ENCODE measurements at places on chromosomes 3 and 15.

- H3K4me3 ChIP-seq, result no peak overlapping the region
- H3K36me3 ChIP-seq, result no peaks in the 10 kb centered on the region
- H3K27ac ChIP-seq, result no peak overlapping the region
- no peak for DNase-seq
- H3K4me1 ChIP-seq, result no peaks in the 10 kb centered on the region
- H3K27me3 ChIP-seq, result peaks cover 8% of the 10 kb centered on the region
These were observed 86.2 kb downstream of the FBN1 start for GRCh38 chr15:48559285-48559684.

DNA sequence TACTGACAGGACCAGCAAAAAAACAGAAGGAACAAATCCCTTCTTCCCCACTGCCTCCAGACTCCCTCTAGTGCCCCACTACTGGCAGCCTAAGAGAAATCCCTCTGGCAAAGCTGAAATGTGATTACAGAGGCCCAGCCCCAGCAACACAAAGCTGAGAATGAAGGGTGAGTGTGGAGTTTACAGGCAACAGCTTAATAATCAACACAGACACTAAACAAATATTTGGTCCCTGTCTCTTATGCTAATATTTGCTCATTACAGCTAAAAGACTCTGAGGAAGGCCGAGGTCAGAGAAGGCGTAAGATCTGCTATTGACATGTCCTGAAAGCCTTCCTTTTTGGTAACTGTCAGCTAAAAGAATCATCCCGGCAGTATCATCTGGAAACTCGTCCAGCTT, 308.5 kb upstream of the RASGRP1 start:
- H3K36me3 ChIP-seq, result no peaks in the 10 kb centered on the region
- H3K4me3 ChIP-seq, result no peak overlapping the region
- no peaks in the 10 kb centered on the region for H3K4me1 ChIP-seq
- H3K27ac ChIP-seq, result no peak overlapping the region
- DNase-seq, result no peak

DNA sequence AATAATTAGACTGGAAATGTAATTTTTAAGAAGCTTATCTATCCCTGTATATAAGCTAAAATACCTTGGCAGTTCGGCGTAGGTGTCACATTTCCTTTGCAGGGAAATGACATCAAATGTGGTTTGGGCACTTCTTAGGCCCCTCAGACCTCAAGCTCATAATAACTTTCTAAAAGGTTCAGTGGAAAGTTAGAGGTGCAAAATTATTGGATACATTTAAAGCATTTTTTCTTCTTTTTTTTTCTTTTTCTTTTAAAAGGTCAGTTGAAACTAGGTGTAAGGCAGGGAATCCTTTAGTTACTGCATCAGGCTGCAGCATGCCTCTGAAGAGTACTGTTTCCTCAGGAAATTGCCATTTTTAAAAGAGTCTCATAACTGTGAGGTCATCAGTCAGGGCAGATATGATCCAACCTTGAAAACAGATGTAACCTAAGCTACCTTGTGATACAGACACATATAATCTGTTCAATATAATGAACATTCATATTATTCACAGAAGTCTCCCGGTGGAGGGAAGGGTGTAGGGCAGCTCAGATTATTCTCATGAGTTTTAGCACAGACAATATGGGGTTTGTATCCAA, 4.8 kb downstream of the SACM1L start:
- H3K4me1 ChIP-seq, result peaks cover 50% of the 10 kb centered on the region
- peak overlapping the region; percentile 39 for H3K27ac ChIP-seq
- peaks cover 2% of the 10 kb centered on the region for H3K27me3 ChIP-seq

DNA sequence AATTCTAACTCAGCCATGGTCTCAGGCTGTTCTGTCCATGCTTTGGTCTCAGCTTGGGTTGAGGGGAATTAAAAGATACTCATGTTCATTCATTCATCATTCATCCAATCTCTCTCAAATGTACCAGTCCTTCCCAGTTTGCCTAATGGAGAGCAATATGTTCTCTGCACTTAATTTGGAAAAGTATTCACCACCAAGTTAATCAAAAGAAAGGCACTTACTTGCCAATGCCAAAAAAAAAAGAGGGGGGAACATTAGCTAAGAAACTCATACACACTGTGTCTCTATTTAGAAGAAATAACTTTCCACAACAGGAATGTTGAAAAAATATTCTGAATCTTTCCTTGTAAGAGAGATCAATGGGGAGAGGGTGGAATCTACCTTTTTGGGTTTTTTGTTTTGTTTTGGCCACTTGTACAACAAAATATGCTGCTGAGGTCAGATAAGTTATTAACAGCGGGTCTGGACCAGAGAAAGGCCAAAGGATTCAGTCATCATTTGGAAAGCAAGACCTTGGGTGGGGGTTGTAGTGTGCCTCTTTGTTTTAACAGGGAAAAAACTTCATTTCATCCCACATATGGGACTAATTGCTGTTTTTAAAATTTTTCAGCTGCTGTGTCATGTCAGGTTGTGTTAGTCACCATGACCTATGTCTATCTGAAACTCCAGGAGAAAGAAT, 152.3 kb downstream of the FBN1 start:
- H3K27ac ChIP-seq, result no peak overlapping the region
- H3K36me3 ChIP-seq, result no peaks in the 10 kb centered on the region
- H3K27me3 ChIP-seq, result no peaks in the 10 kb centered on the region
- H3K4me3 ChIP-seq, result no peak overlapping the region
- DNase-seq, result no peak
- H3K4me1 ChIP-seq, result no peaks in the 10 kb centered on the region

DNA sequence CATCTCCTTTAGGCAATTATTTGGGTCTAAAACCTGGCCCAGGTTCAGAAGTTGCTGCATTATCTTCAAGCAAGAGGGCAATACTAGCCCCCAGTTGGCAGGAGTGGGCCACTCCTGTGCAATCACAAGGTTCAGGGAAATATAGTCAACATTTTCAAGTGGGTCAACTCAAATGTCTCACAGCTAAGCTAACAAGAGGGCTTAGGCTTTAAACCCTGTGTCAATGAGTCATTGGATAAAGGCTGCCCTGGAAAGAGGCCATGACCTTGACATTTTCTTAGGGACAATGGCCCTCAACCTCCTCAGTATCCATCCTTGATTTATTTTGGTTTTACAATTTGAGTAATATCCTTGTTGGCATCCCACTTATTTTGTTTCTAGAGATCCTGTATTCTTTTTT, 73.5 kb upstream of the DCP1A start:
- DNase-seq, result no peak
- H3K27ac ChIP-seq, result no peak overlapping the region
- no peak overlapping the region for H3K4me3 ChIP-seq
- H3K27me3 ChIP-seq, result peaks cover 23% of the 10 kb centered on the region
- no peaks in the 10 kb centered on the region for H3K36me3 ChIP-seq

- H3K4me1 ChIP-seq, result peaks cover 37% of the 10 kb centered on the region
- no peaks in the 10 kb centered on the region for H3K36me3 ChIP-seq
- H3K27me3 ChIP-seq, result no peaks in the 10 kb centered on the region
- H3K27ac ChIP-seq, result peak overlapping the region; percentile 97
- peak overlapping the region; percentile 43 for H3K4me3 ChIP-seq
- DNase-seq, result no peak
These were observed 2.0 kb downstream of the ATP2C1 start for GRCh38 chr3:130895690-130896488.

DNA sequence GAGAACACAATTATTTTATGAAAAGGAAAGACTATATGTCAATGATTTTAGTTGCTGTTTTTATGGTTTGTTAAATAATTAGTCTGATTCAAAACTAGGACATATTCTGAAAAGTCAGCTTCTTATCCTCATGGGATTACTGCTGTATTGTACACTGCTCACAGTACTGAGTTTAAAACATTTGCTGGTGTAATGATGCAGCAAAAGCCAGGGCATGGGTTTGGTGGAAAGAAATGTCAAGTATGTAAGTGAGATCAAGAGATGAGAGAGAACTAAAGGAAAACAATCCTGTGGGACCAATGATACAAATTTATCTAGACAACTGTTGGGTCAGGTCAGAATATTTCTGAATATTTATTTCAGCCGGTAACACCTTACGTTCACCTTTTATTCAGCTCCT, 210.1 kb upstream of the ARHGEF26 start:
- H3K36me3 ChIP-seq, result no peaks in the 10 kb centered on the region
- no peak overlapping the region for H3K4me3 ChIP-seq
- no peak for DNase-seq
- no peaks in the 10 kb centered on the region for H3K4me1 ChIP-seq
- no peaks in the 10 kb centered on the region for H3K27me3 ChIP-seq
- no peak overlapping the region for H3K27ac ChIP-seq

DNA sequence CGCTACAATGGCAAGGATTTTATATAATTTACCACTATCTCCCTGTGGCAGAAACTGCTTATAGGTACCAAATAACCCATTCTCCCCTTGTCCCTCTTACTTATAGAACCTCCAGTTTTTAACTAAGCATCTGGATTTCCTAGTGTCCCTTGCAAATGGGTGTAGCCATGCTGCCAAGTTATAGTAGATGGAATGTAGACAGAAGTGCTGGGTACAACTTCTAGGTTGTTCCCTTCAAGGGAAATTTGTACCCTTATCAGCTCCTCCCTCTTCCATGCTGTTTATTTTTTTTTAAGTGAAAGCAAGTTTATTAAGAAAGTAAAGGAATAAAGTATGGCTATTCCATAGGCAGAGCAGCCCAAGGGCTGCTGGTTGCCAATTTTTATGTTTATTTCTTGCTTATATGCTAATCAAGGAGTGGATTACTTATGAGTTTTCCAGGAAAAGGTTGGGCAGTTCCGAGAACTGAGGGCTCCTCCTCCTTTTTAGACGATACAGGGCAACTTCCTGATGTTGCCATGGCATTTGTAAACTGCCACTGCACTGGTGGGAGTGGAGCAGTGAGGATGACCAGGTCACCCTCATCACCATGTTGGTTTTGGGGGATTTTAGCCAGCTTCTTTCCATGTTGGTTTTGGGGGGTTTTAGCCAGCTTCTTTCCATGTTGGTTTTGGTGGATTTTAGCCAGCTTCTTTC, 40.1 kb upstream of the TM4SF19 start:
- H3K36me3 ChIP-seq, result peaks cover 32% of the 10 kb centered on the region
- H3K4me1 ChIP-seq, result peaks cover 11% of the 10 kb centered on the region
- no peak for DNase-seq
- no peak overlapping the region for H3K27ac ChIP-seq

DNA sequence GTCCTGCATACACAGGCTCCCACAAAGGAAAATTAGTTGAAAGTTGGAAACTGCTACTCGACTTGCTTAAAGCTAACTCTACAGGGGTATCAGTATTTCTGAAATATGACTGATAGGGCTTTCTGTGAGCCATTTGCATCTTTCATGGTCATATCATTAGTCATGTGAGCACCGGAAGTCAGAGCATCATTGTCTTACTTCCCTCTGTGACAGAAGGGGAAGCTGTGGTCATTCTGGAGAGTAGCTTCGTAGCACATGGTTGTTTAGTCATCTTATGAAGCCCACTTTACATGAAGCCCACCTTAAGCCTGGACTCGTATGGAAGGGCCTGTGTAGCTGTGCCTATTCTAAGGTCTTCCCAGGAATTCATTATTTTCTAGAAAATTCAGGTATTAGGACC, 69.0 kb downstream of the COL6A5 start:
- no peaks in the 10 kb centered on the region for H3K36me3 ChIP-seq
- no peaks in the 10 kb centered on the region for H3K27me3 ChIP-seq
- no peak overlapping the region for H3K4me3 ChIP-seq

DNA sequence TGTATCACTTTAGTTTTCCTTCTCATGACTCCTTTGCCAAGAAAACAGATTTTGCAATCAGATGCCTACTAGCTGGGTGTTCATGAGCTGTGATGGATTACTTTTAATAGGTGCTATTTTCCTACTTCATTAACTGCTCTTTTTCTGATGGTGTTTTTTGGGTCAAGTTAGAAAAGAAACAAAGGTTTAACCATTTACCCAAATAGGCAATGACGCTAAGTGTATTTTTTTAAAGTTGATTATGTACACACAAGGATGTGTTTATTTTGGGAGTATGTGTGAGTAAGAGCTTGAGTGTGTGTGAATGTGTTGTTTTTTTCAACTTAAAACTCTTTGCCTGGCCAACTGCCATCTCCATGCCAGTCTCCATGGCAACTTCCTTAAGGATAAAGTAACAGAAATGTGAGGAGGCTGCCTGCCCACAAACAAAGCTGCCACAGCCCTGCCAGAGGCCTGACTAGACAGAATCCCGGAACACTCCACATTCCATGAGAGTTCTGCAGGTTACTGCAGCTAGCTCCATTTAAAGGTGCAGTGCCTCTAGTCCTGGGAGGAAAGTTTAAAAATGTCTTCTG, 215.6 kb upstream of the RBMS3 start:
- no peaks in the 10 kb centered on the region for H3K4me1 ChIP-seq
- no peak overlapping the region for H3K4me3 ChIP-seq
- no peak overlapping the region for H3K27ac ChIP-seq
- H3K27me3 ChIP-seq, result no peaks in the 10 kb centered on the region
- no peak for DNase-seq
- no peaks in the 10 kb centered on the region for H3K36me3 ChIP-seq

DNA sequence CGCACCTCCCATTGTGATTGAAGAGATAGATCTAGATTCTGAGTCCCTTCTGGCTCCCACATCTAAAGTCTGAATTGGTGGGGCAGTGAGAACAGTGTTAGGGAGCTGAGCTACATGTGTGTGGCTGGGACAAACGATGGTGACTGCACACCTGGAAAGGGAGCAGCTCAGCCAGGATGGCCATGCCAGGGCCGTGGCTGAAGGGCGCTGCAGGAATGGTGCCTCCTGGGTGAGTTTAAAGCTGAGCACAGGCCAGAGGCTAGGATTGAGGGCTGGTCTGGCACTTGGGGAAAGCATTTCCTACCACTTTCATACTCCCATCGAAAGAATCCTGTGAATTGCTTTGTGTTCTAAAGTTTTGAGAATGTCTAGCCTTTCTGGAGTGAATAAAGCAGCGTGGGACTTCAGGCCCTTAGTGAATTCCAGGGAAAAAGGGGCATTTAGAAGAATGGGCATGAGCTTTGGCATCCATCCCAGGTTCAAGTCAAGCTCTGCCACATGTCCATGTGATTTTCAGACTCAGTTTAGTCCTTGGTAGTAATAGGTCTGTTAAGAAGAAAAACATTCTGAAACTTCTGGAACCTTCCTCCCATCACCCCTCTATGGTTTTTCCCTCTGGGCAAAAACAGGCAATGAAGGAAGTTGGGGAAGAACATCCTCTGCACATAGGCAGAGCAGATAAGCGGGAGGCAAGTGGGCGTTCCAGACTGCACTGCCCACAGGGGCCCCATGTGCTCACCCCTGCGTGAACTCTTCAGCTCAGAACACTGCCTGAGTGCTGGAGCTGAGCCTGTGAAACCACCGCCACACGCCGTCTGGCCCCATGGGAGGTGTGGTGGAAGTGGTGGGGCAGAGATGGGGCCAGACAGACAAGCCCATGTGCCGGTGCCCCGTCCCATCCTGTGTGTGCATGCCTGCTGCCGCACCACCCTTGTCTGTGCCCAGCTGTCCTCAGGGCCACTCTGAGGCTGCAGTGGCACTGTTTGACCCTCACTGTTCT, 12.9 kb upstream of the CPNE9 start:
- DNase-seq, result peak; percentile 45
- H3K36me3 ChIP-seq, result peaks cover 27% of the 10 kb centered on the region
- H3K4me3 ChIP-seq, result peak overlapping the region; percentile 8
- no peaks in the 10 kb centered on the region for H3K27me3 ChIP-seq
- H3K4me1 ChIP-seq, result peaks cover 25% of the 10 kb centered on the region

Measured in naive B cell (primary cell).